ENCODE measurements at places on chromosomes 2 and 18.

DNA sequence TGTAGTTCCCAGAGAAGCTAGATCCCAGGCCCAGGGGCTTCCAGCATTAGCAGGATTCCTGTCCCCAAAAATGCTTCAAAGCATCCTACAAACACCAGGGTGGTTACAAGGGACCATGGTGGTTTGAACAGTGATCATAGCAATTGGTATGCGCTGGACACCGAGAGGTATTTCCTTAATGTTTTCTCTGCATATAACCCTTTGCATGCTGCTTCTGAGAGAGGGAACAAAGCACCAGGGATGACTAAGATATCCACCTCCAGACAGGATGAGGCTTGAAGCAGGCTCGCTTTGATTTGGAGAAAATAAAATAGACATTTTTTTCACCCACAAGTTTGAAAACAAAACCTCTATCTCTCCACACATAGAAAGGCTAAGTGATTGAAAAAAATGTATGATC lies 50.5 kb upstream of the TSPYL6 start:
- no peak for DNase-seq

- no peak for DNase-seq
These were observed 11.1 kb downstream of the SLC8A1 start for GRCh38 chr2:40440835-40441234.

DNA sequence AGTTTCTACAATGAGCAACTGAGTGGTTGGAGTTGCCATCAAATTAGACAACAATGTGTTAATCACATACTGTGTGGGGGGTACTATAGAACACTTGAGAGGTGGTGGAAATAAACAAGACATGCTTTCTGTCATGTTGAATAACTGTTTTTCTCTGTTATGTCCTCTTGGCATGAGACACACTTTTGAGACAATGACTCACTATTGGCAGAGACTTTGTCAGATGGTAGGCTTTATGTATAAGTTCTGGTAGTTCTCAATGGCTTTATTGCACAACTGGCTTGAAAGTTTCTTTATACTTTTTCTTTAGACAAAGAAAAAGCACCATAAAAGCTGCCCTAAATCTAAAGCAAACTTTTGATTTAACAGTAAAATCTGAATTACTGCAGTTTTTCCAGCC lies 578.7 kb downstream of the ADCYAP1 start:
- DNase-seq: no peak

- DNase-seq: no peak
These were observed 26.8 kb upstream of the MC5R start for GRCh38 chr18:13797157-13797611.

- no peak for DNase-seq
These were observed 371.9 kb downstream of the STK39 start for GRCh38 chr2:167875529-167875928.

DNA sequence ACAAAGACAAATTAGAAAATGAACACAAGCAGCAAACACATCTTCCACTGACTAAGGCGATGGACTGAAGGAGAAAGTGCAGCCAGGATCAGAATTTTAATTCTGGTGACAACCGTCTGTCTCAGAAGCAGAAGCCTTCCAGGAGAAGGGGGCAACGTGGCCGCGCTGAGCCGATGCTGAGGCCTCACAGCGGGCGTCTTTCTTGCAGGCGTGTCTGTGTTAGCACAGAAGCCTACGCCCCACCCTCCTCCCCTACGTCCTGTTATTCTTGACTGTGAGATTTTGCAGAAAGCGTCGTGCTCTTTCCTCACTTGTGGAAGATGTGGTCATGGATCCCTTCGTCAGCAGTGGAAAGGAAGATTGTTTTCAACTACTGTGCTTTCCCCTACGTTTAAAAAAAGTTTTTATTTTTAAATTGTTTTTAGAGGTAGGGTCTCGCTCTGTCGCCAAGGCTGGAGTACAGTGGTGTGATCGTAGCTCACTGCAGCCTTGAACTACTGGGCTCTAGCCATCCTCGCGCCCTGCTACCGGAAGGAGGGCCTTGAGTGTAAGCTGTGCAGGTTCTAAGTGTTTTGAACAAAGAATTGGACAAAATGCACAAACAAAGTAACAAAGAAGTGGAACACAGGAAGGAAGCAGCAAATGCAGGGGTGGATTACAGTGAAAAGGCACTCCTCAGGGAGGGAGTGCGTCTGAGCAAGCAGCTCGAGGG lies 422.0 kb downstream of the GALR1 start:
- DNase-seq: no peak

GRCh38 chr2:11977766-11978524 lies 231.5 kb downstream of the LPIN1 start:
- DNase-seq: no peak

DNA sequence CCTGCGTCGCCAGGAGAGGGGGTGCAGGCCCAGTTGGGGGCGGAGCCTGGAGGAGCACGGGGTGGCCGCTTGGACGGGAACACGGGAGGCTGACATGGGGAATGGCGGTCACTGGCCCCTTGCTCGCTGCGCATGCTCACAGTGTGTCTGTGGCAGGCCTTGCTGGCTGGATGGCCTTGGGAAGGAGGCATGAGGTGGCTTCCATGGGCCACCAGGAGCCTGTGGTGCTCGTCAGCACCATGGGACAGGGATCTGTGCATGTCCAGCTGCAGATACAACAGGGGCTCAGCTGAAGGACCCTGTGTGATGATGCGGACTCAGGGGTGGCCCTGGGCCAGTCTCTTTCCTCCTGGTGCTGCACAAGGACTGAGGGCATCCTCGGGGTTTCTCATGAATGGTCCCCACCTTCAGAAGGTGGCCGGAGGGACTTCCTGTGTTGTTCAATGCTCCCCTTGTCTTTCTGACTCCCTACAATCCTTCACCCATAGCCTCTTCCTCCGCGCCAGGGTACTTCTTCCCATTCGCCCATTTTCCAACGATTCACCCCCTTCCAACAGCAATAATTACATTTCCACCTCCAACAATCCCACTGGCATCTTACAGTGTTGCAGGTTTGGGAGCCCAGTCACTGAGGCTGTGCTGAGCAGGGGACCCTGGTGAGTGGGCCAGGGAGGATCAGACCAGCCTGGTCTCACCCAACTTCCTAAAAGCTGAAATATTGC lies 3.4 kb upstream of the SP140L start:
- no peak for DNase-seq

- no peak for DNase-seq
These were observed 19.4 kb downstream of the MGAT4A start for GRCh38 chr2:98711506-98711905.

GRCh38 chr2:142642650-142643049 lies 234.8 kb upstream of the KYNU start:
- DNase-seq: no peak

GRCh38 chr2:20235655-20236305 lies 10.8 kb upstream of the SDC1 start:
- DNase-seq: no peak

GRCh38 chr2:129205766-129206165 lies 773.7 kb upstream of the RAB6C start:
- no peak for DNase-seq

DNA sequence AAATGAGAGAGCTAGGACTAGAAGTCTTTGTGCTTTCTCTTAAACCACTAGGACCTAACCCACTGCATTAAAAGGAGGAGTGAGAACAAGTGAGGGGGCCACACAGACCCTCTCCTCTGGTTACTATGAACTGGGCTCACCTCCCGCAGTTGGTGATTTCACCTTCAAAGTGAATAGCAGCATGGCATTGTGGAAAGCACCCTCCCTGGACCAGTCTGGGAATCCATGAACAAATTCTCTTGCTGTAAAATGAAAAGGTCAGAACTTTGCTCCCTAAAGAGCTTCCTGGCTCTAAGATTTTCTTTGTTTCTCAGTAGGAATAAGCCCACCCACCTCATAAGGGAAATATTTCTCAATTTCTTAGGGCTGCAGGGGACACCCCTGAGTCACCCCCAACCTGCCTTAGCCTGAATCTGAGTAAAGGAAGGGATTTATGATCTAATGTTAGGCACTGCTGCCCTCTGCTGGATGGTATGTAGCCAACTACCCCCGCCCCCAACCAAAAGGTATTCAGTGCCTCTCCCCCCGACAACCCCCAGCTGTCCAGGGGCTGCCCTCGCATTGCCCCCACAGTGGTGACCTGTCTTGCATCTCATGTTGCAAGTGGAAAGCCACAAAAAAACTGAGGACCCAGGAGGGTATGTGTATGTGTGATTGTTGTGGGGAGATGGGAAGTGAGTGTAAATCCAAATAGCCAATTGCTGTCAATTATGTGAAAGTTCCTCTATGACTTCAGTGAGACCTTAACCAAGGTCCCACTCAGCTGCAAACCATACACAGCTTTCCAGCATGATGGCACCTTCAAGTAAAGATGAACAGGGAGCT lies 230.9 kb upstream of the SLC14A2 start:
- peak; percentile 8 for DNase-seq

DNA sequence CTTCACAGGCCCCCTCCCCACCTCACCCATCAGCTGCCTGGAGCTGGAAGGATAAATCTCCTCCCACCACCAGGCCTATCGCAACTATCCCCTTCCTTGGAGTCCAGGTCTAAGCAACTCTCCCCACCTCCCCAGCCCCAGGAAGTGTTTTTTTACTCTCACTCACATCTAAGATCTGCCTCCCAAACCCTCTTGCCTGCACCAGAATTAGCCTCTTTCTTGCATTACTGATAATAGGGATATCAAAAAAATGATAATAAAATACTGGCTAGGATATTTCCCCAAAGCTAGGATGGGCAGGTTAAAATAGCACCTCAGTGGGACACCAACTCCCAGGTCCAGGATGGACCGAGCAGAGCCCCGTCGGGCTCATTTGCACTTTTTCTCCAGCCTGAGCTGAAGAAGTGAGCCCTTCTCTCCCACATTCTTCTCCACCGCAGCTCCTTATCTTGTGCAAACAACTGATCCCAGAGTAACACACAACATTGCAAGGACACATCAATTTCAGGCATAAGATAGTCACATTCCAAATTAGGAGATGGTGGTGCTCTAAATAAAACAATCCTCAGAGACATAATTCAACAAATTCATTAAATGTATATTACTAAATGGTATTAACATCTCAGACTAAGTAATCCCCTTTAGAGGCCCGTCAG lies 17.7 kb upstream of the CIB4 start:
- no peak for DNase-seq

DNA sequence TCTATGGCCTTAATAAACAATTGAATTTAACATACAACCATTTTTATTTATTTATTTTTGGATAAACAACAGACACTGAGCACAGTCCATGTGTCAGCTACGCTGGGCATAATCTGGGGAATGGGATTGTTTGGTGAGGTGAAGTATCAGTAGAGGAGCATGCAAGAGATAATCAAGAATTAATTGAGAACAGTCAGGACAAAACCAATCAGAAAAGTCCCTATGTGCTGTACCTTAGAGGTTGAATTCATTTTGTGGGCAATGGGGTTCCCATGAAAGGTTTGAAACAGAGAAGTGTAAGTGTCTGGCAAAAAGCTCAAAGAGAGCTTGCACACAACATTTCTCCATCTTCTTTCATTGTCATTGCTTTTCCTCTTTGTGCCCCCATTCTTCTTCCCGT lies 198.2 kb downstream of the RNF144A start:
- no peak for DNase-seq

DNA sequence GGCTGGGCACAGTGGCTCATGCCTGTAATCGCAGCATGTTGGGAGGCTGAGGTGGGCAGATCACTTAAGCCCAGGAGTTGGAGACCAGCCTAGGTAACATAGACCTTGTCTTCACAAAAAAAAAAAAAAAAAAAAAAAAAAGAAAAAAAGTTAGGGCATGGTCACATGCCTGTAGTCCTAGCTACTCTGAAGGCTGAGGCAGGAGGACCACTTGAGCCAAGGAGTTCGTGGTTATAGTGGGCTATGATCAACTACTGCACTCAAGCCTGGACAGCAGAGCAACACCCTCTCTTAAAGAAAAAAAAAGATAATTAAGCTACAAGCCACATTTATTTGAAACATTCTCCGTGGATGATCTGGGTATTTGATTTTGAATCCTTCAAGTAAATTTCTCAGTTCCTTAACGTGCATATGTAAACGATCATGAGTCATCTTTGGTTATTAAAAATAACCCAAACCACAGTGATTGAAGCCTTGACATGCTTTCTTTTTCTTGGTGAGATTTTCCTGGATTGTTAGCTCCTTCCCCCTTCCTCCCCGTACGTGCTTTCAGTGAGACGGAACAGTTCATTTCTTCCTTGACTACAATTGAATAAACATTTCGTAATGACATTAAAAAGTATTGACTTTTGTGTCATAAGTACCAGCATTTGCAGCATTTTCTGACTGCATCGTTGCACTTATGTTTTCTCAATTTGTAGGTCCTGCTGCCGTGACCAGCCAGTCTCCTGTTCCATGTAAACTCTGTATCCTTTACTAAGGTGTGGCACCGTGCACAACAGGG lies 20.3 kb downstream of the RMC1 start:
- DNase-seq: no peak

DNA sequence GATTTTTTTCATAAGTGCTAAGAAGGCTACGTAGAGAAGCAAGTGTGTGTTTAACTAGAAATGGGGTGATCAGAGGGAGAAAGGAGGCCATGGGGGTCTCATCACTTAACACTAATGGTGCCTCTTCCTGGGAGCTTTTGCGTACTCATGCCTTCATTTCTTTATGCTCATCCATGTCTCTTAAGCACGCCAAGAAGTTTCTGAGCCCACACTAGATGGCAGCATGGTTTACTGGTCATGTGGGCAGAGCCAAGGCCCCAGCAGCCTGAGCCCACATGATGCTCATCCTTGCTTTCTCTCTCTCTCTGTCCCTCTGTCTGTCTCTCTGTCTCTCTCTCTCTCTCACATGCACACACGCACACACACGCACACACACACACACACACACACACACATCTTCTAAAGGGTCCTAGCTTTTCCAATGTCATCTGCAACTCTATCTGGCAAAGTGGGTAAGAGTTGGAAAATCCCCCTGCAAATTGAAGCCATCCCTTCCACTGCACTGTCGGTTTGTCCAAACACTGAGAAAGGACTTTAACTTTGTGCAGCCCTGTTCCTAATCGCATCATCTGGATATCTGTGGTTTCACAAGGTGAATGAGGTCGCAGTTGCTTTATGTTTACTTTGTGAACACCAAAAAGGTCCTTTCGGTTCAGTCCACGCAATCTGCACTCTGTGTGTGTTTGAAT lies 137.1 kb upstream of the CCDC68 start:
- DNase-seq: no peak

DNA sequence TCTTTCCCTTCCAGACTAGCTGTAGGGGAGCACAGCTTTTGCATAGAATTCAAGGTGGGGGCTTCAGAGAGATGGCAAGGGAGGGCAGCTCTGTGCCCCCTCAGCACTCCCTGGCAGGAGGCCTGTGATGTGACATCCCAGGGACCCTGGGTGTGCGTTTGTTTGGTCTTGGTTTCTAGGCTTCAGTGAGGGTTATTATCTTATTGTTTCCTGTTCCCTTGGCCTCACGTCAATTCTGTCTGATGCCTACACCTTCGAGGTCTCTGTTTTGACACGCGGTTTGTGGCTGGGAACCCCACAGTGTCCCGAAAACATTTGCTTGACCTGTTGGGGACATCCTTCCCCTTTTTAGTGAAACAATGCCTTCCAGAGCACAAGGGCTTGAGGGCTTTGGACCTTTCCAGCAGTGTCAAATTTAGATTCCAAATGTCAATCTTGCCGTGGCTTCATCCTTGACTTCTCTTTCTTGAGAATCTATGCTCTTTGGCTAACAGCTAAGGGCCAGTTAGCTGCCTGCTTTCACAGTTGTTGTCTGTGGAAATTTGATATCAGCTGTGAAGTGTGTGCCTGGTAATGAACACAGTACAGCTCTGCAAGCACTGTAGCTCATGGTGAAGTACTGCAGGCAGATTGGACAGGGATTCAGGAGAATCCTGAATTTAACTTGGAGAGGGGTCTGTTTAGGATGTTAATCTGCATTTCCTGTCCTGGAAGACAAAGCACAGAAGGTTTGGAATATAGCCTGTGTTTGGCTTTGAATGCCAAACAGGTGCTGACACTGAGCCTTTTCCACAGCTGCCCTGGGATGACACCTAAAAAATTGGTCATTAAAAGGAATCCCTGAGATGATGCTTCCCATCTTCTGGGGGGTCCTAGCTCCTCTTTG lies 108.2 kb upstream of the CXCR4 start:
- DNase-seq: peak; percentile 25

Measured in activated CD4-positive, alpha-beta T cell treated with anti-CD3 and anti-CD28 coated beads, Interleukin-2, amount 50 U/mL, for 1 hour (primary cell).